NCI-H1930 (cell line): ENCODE measurements at places on chromosomes 7 and 10.

- no peak for DNase-seq
Observed at GRCh38 chr7:37286454-37286832, 162.2 kb downstream of the ELMO1 start.

DNA sequence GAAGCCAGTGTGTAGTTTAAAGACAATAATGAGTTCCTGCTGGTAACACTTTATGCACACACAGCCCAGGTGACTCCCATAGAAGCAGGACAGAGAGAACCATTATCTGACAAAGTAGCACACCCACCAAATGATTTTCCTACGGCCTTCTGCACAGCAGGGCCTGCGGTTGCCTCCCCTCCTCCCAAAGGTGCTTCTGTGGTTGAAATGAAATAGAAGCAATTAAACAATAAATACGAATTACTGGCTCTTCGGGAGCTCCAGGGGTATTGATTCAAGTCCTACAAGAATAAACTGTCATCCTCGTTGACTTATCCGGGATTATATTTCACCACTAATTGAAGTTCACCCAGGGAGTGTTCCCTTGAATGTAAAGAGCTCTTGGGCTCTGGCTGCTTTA lies 172.1 kb downstream of the ACTR3B start:
- DNase-seq = peak; percentile 40

DNA sequence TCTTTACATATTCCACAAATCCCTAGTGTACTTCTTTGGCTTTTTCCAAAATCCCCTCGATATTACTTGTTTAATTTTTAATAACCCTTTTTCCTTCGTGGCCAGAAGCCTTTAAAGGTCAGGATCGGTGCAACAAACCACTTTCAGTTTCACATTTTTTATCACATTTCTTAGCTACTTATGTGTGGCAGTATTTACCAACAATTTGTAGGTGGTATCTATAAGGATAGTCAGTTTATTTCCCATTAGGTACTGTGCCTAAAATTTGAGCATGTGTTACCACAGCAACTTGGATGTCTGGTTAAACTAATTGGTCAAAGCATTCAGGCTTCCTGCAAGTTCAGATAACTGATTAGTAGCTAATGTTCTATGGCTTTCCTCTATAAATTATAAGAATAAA lies 104.9 kb downstream of the CDK14 start:
- DNase-seq = no peak

DNA sequence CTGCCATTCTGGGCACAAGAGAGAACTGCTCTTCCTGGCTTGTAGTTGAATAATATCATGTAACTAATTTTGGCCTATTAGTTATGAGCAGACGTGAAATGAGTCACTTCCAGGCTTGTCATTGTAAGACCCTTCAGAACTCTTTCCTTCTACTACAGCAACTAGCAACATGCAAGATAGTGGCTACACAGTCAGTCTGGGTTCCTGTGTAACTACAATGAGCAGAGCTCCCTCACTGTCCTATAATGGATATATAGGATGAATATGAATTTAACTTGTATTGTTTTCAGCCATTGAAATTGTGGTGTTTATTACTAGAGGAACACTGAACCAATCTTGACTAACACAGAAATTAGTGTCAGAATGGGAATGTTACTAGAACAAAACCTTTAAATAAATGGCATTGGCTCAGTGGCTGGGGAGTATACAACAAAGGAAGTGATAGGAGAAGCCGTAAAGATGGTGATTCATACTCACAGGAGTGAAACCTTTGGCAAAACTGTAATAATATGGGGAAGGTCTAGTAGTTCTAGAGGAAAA lies 2.9 kb upstream of the MTPN start:
- no peak for DNase-seq

DNA sequence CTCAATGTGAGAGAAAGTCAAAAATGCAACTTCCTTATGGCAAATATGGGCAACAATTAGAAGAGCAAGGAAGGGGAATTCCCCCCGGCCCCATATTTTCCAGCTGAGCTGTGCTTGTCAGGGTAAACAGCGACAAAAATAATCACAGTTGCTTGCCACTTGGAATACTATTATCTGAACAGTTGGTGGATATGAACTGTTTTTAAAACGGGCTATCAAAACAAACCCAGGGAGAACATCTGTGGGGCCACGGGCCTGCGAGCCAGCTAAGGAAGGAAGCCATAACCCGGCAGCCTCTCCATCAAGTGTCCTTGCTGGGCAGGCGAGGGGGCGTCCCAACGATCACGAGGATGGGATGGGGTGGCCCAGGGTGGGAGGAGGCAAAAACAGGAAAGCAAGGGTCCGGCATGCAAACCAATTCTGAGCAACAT lies 228.4 kb downstream of the ARHGAP12 start:
- no peak for DNase-seq

GRCh38 chr10:77692782-77693181 lies 55.2 kb upstream of the KCNMA1 start:
- DNase-seq = no peak

GRCh38 chr10:114499116-114499515 lies 94.8 kb upstream of the AFAP1L2 start:
- DNase-seq = no peak

GRCh38 chr7:158029509-158029908 lies 558.1 kb downstream of the PTPRN2 start:
- no peak for DNase-seq

DNA sequence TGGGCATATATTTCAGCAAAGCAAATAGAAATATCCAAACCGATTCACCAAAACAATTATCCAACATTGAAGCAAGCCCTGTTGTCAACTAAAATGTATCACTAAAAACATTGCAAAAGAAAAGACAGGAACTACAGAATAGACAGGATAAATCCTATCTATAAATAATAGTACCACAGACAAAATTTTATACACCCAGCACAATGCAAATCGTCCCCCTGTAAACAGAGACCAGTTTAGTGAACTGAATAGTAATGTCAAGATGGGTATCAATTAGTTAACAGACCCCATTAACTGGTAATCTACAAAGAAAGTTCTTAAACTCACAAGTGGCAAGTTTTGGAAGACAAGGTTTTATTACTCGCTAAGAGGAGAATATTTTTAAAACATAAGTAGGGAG lies 4.0 kb downstream of the ZC3HAV1 start:
- DNase-seq = no peak
